Forelimb muscle (tissue), 1 donor: ENCODE measurements at places on chromosomes 2 and 18. TPM values are rescaled to one million over a fixed set of nuclear protein-coding genes. Genes with fewer than 3 reads are reported as not detected.

- no peak for DNase-seq
Observed at GRCh38 chr2:16252891-16253290, 312.5 kb downstream of the MYCN start.

DNA sequence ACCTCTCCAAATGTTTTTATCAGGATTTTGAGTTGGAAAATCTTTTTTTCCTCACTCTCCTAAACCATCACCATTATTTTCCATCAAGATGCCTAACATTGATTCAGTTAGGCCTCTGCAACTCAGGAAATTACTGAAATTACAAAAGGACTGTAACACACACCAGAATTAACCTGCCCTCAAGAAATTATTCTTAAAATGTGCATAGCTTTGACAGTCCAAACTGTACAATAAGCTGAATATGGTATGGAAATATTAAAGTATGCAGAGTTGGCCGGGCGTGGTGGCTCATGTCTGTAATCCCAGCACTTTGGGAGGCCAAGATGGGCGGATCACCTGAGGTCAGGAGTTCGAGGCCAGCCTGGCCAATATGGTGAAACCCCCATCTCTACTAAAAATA is 50.2 kb upstream of the PHLPP1 start:
- no peak for DNase-seq

GRCh38 chr2:239813261-239814115 is 211.7 kb downstream of the NDUFA10 start:
- DNase-seq, result no peak

- DNase-seq, result no peak
Observed at GRCh38 chr2:205574001-205574400, 108.3 kb upstream of the NRP2 start.

DNA sequence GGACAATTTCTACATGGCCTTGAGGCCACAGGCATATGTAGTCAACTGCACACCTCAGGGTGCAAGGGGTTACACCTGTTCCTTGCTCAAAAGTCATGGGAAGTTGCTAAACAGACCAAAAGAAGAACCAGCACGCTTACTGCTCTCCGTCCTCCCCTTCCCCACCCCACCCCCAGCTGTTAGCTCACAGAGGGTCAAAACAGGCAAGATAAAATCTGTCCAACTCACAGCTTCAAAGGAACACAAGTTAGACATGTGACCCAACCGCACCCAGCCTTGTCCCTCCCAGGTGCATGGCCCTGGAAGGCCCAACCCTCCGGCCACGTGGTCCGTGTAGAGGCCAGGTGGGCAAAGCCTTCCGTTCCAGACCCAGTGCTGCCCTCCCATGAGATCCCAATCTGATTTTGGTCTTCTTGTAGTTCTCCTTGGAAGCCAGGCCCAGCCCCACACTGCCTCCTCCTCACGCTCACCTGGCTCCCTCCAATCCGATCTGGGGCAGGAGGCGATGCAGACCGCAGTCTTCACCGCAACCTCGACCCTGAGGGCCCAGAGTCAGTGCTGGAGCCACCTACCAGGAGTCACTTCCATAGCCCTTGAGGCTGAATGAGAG is 14.5 kb upstream of the ASPRV1 start:
- DNase-seq, result no peak

GRCh38 chr2:60546756-60547420 is 6.6 kb downstream of the BCL11A start:
- no peak for DNase-seq

FOSL2 gene
- 17.3 TPM for polyA plus RNA-seq

L3MBTL4 gene
- 1.4 TPM for polyA plus RNA-seq

GRCh38 chr2:134593519-134593918 is 125.3 kb downstream of the TMEM163 start:
- no peak for DNase-seq

- no peak for DNase-seq
Observed at GRCh38 chr2:217387776-217388387, 528.0 kb upstream of the TNP1 start.

GRCh38 chr2:223007531-223007930 is 44.5 kb upstream of the KCNE4 start:
- no peak for DNase-seq

DNA sequence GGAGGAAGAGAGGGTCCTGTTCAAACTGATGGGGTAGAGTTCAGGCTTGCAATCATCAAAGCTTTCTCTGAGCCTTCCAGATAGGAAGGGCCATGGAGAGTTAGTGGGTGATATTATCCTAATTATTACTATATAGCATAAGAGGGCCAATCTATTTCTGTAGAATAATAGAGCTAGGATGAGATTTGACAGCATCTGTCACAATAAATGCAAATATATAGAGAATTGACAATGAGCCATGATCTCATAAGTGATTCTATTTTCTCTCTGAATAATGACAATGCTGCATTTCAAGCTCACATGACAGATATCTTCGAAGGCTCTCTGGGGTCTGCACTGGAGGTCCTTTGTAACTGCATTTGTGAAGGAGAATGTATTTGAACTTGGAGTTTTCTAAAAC is 521.9 kb upstream of the CELF4 start:
- no peak for DNase-seq

GRCh38 chr2:10527585-10527984 is 79.5 kb upstream of the ODC1 start:
- DNase-seq, result no peak

DNA sequence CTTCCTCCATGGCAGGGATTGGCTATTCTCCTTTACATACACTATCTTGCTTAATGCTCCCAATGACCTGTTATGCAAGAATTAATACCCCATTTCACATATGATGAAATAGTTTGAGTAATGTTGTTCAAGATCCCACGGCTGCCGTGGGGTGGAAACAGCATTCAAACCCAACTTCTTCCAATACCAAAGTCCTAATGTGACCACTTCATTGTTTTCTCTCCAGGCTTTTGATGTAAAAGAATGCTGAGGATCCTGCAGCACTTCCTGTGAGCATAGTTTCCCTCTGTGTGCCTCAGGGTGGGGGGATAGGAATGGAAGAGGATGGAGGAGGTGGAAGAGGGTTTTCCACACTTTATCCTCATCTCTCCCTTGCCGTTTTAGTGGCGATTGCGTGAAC is 199.4 kb downstream of the IRS1 start:
- no peak for DNase-seq

DNA sequence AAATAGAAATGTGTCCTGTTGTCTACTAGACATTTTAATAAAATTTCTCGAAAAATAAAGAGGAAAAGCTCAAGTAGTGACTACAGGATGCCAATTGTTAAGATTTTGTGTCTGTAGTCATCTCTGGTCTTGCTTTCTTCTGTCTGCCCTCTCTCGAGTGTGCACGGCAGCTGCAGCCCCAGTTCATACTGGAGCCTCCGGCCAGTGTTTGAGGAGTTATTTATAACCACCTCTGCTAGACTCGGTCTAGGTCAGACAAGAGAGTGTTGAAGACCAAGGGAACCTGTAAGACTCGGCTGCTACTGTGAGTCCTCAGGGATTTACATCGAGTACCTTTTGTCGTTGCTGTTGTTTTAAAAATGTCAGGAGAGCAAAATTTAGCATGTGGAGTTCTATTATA is 810.1 kb upstream of the POU3F3 start:
- DNase-seq, result no peak

- no peak for DNase-seq
Observed at GRCh38 chr2:58976375-58977071, 735.4 kb upstream of the FANCL start.

- DNase-seq, result no peak
Observed at GRCh38 chr2:159045545-159046454, 77.4 kb downstream of the TANC1 start.

DNA sequence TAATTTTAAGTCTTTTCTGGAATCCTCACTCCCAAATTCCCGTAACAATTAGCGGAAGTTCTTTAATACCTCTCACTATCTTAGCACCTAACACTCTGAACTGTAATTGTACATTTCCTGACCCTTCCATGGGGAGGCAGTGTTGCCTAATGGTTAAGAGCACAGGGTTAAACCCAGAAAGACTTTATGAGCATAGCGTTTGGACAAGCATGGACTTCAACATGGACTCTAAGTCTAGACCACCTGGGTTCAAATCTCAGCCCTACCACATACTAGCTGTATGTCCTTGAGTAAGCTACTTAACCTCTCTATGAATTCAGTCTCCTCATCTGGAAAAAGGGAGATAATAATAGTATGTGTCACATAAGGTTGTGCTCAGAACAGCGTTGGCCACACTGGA is 13.0 kb downstream of the ANTXR1 start:
- DNase-seq, result no peak

DNA sequence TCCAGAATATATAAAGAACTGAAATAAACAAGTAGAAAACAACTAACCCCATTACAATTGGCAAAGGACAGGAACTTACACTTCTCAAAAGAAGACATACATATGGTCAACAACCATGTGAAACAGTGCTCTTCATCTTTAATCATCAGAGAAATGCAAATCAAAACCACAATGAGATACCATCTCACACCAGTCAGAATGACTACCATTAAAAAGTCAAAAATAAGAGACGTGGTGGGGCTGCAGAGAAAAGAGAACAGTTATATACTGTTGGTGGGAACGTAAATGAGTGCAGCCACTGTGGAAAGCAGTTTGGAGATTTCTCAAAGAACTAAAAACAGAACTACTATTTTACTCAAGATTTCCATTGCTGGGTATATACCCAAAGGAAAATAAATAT is 1696.3 kb upstream of the TMEFF2 start:
- DNase-seq, result no peak

NOSTRIN gene
- 9.2 TPM for polyA plus RNA-seq

- DNase-seq, result no peak
Observed at GRCh38 chr2:75589391-75590105, 28.8 kb upstream of the EVA1A start.

DNA sequence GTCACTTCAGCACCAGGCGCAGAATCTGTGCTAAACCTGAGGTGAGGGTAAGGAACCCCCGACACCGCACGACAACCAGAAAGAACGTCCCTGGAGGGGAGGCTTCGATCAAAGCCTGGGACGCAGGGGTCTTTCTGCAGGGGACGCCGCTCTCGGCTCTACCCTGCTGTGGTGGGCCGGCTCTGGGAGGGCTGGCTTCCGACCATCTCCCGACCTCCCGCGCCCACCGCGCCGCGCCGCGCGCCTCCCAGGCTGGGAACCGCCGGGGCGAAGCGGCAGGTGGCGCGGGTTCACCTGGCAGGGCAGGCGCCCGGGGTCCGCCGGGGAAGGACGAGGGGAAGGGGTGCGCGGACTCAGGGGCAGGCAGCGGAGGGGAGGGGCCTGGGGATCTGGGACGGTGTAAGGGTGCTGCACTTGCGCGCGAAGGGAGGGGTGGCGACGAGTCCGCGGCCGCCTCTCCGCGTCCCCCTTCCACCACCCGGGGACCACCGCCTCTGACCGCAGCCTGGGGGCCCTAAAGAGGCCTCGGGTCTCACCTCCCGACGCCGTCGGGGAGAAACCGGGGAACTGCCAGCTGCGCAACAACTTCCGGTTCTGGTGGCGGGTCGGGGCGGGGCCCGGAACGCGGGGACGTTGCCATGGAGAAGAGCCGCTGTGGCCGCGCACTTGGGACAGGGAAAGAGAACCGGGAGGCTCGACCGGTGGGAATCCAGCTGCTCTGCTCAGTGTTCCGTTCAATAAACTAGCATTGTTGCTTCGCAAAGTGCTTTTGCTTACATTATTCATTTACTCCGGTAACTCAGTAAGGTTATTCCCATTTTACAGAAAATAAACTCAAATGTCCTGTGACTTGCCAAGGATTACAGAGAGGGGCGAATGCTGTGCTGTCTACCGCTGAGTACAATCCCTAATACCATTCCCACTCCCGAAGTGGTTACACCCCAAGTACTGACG is at the start of gene ZNF396:
ZNF396 (minus strand) TSS at position 596 of the 954 bp plus-strand sequence. CDS start 3,045 bp downstream, outside the sequence.
- DNase-seq, result no peak

GAREM1 gene
- polyA plus RNA-seq, result 7.3 TPM

DNA sequence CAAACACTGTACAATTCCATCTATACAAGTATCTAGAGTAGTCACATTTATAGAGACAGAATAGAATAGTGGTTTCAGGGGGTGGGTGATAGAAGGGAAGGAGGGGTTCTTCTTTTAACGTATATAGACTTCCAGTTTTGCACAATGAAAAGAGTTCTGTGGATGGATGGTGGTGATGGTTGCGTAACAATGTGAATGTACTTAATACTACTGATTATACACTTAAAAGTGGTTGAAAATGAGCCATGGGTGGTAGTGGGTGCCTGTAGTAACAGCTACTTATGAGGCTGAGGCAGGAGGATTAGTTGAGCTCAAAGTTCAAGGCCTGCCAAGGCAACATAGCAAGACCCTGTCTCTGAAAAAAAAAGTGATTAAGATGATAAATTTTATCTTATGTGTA is 85.8 kb downstream of the SETBP1 start:
- no peak for DNase-seq

DNA sequence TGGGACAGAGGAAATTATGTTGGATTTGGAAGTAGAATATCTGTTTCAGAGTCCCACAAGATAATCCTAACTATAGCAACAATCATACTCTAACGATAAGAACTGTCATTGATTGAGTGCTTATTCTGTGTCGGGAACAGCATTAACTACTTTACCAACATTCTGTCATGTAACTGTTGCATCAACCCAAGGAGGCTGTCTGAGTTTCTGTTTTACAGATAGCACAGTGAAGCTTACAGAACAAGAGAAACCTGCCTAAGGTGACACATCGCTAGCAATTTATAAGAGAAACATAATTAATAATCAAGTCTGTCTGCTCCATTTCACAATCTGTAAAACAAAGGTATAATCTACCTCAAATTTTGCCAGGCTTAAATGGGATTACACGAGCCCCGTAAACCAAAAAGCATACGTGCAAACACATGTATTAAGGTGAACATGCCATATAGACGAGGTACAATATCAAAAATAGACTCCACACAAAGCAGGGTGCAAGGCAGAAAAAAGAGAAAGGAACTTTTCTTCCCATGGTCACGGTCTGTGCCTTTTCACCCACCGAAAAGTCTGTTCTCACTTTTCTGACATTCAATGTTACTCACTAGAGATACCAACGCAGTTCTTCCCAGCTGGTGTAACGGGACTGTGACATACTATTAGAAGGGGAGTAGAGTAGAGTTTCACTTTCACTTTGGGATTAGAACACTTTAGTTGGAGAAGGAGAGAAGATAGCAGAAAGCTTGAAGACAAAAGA is 37.2 kb upstream of the SLC8A1 start:
- no peak for DNase-seq

ACMSD gene
- polyA plus RNA-seq, result 0.44 TPM

GRCh38 chr2:53933329-53933728 is 37.5 kb downstream of the PSME4 start:
- no peak for DNase-seq

DNA sequence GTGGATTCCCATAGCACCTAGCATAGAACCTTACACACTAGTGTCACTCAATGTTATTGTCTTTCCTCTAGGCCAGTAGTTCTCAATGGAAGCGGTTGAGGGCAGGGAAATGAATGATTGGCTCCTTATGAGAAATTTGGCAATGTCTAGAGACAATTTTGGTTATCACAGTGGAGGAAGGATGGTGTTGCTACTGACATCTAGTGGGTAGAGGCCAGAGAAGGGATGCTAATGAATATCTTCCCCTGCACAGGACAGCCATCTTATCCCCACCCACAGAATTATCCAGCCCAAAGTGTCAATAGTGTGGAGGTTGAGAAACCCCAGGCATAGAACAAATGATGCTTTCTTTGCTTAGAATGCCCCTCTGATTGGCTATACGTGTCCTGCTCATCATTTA is 15.8 kb downstream of the C18orf63 start:
- DNase-seq, result no peak

SAG gene
- polyA plus RNA-seq, result 0.10 TPM

- no peak for DNase-seq
Observed at GRCh38 chr2:44171018-44171417, 2.3 kb downstream of the PPM1B start.

CFAP221 gene
- polyA plus RNA-seq, result 0.53 TPM

CD8B2 gene
- 0.04 TPM for polyA plus RNA-seq

DES gene
- polyA plus RNA-seq, result 5,672 TPM

- no peak for DNase-seq
Observed at GRCh38 chr18:34224423-34225217, at the start of gene NOL4. Gene NOL4 (minus strand): TSS chr18:34224913. CDS start chr18:34223253, 1,660 bp downstream.

IRS1 gene
- 11.9 TPM for polyA plus RNA-seq
